ENCODE measurements at places on chromosomes 1 and 21.

- peak; percentile 43 for DNase-seq
Observed at GRCh38 chr1:91650764-91651163, 150.1 kb downstream of the CDC7 start.

GRCh38 chr1:53543778-53544695, 84.8 kb downstream of the DMRTB1 start:
- no peak for DNase-seq

- peak; percentile 26 for DNase-seq
Observed at GRCh38 chr1:3321559-3322449, 132.7 kb upstream of the ARHGEF16 start.

GRCh38 chr1:162688931-162689330, 56.7 kb downstream of the DDR2 start:
- DNase-seq: no peak

- DNase-seq: no peak
Observed at GRCh38 chr21:46608672-46609111, 3.8 kb upstream of the S100B start.

DNA sequence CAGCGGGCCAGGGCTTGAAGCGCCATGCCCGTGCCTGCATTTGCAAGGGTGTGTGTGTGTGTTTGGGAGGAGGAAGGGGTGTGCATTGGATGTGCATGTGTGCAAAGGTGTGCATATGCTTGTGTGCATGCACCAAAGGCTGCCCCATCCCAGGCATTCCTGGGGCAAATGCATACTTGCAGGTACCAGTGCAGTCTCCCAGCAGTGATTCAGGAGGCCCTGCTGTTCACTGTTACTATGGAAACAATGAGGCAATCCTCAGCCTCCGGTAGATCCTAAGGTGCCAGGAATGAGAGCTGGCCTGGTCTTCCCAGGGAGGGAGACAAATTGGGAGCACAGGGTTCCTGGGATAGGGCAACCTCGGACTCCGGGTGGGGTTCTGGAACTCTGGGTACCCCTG, 7.5 kb upstream of the FNDC5 start:
- DNase-seq: no peak

DNA sequence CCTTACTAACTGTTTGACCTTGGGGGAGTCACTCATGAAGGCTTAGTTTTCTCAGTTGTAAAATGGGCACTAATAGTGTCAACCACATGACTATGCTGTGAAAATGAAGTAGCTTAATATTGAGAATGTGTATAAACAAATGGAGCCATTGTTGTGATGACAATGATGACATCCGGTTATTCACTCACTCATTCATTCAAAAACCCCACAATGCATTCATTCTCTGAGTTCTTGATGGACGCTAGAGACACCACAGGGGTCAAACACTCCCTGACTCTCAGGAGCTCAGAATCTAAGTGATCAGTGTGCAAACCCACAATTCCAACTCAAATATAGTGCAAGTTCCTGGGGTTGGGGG, 138.9 kb downstream of the FOXD2 start:
- no peak for DNase-seq

GRCh38 chr1:33814166-33814565, 49.7 kb upstream of the HMGB4 start:
- no peak for DNase-seq

DNA sequence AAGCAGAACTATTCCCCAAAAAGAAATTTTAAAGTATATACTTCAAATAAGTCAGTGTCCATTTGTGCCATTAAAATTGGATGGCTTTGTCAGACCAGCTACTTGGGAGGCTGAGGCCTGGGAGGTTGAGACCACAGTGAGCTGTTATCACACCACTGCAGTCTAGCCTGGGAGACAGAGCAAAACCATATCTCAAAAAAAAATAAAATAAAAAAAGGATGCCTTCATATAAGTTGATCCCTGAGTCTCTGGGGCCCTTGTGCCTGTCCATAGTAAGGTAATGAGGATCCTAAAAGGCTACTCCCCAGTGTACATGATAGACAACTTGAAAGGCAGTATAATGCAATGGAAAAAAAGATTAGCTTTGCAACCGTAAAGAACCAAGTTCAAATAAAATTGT, 81.2 kb upstream of the BARHL2 start:
- no peak for DNase-seq

DNA sequence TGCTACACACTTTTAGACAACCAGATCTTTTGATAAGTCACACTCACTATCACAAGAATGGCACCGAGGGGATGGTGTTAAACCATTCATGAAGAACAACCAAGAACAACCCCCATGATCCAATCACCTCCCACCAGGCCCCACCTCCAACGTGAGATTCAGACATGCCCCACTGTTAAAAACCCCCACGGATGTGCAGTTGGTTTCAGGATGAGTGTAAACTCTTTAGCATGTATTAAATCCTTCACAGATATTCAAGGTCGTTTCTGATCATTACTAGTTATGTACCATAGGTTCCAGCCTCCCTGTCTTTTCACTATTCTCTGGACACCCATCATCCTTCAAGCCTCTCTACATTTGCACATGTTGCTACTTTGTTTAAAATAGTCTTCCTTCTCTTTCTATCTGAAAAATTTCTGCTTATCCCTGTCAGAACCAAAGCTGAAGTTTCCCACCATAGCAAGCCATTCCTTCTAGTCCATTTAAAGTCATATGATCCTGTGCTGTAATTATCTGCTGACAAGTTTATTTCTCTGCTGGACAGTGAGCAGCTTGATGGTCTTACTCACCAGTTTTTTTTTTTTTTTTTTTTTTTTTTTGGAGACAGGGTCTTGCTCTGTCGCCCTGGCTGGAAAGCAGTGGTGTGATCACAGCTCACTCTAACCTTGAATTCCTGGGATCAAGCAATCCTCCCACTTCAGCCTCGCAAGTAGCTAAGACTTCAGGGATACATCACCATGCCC, 36.8 kb downstream of the MAP10 start:
- no peak for DNase-seq

- no peak for DNase-seq
Observed at GRCh38 chr1:30569384-30569783, 154.0 kb downstream of the MATN1 start.

GRCh38 chr1:200919386-200919785, 24.7 kb downstream of the INAVA start:
- no peak for DNase-seq

- no peak for DNase-seq
Observed at GRCh38 chr1:113534130-113534817, 144.0 kb downstream of the MAGI3 start.

- DNase-seq: no peak
Observed at GRCh38 chr1:166069390-166069789, 97.4 kb downstream of the FAM78B start.

- no peak for DNase-seq
Observed at GRCh38 chr1:13764588-13765332, 64.8 kb downstream of the PRDM2 start.

DNA sequence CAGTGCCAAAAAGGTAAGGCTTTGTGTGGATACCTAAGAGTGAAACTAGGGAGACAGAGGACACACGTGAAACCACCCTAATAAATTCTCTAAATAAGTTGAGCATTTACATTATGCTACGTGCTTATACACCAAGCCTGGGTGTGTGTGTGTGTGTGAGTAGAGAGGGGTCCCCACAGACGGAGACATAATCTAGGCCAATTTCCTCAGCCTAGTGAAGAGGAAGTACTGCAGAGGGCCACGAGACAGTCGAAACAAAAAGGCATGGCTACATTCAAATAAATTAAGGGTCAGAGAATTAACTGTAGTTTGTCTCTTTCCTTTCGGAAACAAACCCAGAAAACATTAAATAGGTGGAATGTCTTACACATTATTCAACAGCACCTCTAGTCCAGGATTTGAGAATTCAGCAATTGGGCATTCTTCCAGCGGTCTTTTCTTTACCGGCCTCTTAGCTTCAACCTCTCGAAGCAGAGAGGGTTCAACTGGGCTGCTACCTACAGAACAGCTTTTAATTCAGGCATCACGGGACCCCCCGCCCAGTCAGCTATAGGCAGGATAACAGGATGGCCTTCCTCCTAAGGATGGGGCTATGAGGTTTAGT, 75.0 kb downstream of the DESI2 start:
- DNase-seq: no peak

GRCh38 chr1:8127171-8127641, 101.1 kb upstream of the ERRFI1 start:
- peak; percentile 61 for DNase-seq

- DNase-seq: peak; percentile 13
Observed at GRCh38 chr1:182268669-182269068, 122.9 kb downstream of the GLUL start.

GRCh38 chr1:187854457-187854856, 1025.7 kb downstream of the PLA2G4A start:
- no peak for DNase-seq

All from suppressor macrophage (primary cell).